Activated T-cell treated with anti-CD3 and anti-CD28 coated beads, Interleukin-2, amount 50 U/mL, for 4 hours (primary cell): ENCODE measurements at places on chromosomes 5 and 9.

GRCh38 chr9:12784461-12785259 lies 9.8 kb downstream of the LURAP1L start:
- no peak for DNase-seq

DNA sequence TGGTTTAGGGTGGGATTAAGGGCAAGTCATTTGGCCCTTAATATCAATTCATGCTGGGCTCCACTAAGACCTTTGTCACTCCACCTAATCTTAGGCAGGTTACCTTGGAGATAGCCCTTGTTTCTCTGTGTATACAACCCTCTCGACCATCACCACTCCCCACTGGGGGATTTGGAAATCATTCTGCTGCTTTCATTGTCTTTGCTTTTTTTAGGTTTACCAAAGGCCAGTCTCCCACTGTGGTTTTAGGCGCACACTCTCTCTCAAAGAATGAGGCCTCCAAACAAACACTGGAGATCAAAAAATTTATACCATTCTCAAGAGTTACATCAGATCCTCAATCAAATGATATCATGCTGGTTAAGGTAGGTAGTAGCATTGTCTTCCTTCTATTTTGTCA lies 6.2 kb downstream of the GZMK start:
- DNase-seq, result no peak

- DNase-seq, result peak; percentile 45
Measured at GRCh38 chr9:112037281-112038016, 137.6 kb downstream of the SUSD1 start.

- DNase-seq, result no peak
Measured at GRCh38 chr5:171748720-171749119, 36.9 kb upstream of the SMIM23 start.

GRCh38 chr9:73091909-73092308 lies 59.8 kb upstream of the ANXA1 start:
- no peak for DNase-seq

- no peak for DNase-seq
Measured at GRCh38 chr9:5630081-5630507, 1.2 kb downstream of the RIC1 start.

DNA sequence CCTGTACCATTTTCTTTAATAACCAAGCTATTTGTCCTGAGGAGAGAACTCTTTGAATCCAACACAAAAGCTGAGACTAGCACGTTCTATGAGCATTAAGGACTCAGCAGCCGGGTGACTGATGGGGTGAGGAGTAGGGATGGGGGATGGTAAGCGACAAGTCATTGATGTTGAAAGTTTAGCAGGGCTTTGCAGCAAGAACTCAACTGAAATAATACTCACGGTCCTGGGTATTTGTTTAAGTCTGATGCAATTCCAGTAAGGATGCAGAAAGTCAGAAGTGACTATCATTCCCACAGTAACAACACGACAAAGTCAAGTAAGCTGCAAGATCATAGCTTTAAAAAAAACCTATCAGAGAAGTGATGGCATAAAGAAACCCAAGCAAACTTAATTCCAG lies 131.1 kb downstream of the ACTL7B start:
- no peak for DNase-seq
